ENCODE measurements at places on chromosomes 11 and 22. TPM values are rescaled to one million over a fixed set of nuclear protein-coding genes. Genes with fewer than 3 reads are reported as not detected.
A peak's percentile ranks its signal among the peaks of the same experiment; 100 is the strongest.

Gene LIF
- 5.3 TPM for total RNA-seq

Gene COX8A
- 108 TPM for total RNA-seq

Gene LARGE2
- total RNA-seq, result 3.9 TPM

Gene MAPK8IP2
- 0.17 TPM for total RNA-seq

DNA sequence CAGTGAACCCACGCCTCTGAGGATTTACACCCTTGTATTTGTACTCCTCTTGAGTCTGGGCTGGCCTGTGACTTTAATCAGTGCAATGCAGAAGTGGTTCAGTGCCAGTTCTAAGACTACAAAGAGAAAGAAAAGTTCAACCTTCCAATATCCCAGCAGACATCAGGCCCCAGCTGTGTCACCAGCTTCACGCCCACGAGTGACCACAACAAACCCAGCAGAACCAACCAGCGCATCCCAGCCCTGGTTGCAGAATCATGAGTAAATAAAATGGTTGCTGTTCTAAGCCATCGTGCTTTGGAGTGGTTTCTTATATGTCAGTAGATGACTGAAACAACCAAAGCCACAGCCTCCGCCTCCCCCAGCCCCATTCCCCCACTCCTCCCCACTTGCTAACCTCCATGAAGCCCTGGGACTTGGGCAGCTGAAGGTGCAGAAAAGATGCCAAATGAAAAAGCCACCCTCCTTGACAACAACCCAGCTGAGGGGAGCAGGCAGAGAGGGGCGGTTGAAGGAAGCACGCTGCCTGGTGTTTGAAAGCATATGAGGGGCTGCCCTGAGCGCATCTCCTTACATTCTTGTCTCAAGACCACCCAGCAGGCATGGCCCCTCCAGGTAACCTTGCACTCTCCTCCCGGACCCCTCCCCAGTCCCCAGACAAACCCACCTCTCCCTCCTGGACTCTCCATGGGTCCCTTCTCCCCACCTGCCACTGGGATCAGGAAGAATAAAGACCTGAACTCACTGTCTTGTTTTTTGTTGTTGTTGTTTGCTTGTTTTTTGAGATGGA lies 20.9 kb downstream of the TSKU start:
- no peak overlapping the region for H3K4me3 ChIP-seq
- DNase-seq, result no peak
- peaks cover 12% of the 10 kb centered on the region for H3K4me1 ChIP-seq
- H3K27ac ChIP-seq, result peak overlapping the region; percentile 24

DNA sequence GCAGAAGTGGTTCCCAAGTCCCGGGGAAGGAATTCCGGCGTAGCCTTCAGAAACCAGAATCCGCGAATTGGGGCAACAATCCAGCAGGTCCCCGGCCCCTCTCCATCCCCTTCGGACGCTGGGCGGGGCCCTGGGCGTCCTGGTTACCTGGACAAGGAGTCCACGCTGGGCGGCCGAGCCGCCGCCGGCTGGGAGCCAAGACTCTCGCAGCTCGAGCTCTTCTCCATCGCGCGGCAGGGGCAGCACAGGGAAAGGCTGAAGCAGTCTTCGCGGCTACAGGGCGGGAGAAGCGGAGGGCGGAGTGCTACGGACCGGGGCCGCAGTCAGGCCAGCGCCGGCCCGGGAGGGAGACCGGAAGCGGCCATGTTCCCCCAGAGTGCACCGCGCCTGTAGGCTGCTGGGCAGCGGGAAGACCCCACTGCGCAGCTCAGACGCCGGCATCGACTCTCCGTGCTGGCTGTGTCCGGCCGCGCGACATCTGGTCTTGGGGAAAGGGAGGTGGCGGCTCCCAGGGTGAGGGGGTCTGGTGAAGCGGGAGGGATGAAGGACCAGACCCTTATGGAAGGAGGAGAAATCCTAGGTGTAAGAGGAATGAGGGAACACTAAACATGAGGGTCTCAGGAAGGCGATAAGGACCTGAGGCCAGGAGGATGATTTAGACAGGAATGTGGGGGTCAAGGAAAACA lies at the start of gene MTMR2:
Gene MTMR2 (minus strand): TSS at position 380 of the 686 bp plus-strand sequence. CDS start 153 bp downstream, at position 227.
- peaks cover 18% of the 10 kb centered on the region for H3K4me1 ChIP-seq
- peaks cover 11% of the 10 kb centered on the region for H3K27me3 ChIP-seq
- peak; percentile 18 for DNase-seq
- peak within 1 kb of the TSS; percentile 98 for H3K27ac ChIP-seq

DNA sequence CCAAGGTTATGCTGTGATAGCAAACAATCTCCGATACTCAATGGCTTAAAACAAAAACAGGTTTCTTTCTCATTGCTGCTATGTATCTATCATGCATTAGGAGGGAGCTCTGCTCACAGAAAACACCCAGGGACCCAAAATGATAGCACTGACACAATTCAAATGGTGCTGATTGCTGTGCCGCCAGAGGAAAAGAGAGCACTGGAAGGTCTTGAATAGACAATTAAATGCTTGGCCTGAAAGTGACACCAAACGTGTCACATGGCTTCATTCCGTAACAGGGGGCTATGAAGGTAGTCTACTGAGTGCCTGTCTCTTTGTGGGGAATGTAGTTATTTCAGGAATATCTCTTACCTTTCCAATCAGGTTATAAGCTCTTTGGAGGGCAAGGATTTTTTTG lies 94.2 kb downstream of the FAR1 start:
- no peak overlapping the region for H3K4me3 ChIP-seq
- H3K27ac ChIP-seq, result no peak overlapping the region
- no peak for DNase-seq
- peaks cover 13% of the 10 kb centered on the region for H3K27me3 ChIP-seq
- H3K36me3 ChIP-seq, result peaks cover 5% of the 10 kb centered on the region

GRCh38 chr11:17150521-17150920 lies 57.3 kb downstream of the PIK3C2A start:
- no peak overlapping the region for H3K27ac ChIP-seq
- H3K4me3 ChIP-seq, result no peak overlapping the region
- peaks cover 7% of the 10 kb centered on the region for H3K36me3 ChIP-seq
- DNase-seq, result no peak
- no peaks in the 10 kb centered on the region for H3K27me3 ChIP-seq

DNA sequence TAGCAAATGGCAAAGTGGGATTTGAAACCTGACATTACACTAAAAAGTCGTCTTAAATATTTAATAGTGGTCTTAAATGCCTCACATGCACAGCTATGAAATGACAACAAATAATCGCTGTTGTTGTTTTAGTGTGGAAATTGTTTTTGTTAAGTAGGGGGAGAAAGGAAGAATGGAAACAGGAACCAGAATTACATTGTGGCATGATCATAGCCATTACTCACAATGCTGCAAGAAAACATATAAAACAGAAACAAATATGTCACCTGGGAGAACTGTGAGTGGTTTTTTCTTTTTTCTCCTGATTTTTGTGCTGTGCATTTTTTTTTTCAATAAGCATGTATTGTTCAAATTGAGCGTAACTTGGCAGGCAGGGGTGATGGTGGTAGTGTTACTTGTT lies 22.9 kb downstream of the FAM76B start:
- H3K4me3 ChIP-seq, result no peak overlapping the region
- peaks cover 7% of the 10 kb centered on the region for H3K27me3 ChIP-seq
- peaks cover 2% of the 10 kb centered on the region for H3K36me3 ChIP-seq
- H3K4me1 ChIP-seq, result no peaks in the 10 kb centered on the region
- DNase-seq, result no peak

DNA sequence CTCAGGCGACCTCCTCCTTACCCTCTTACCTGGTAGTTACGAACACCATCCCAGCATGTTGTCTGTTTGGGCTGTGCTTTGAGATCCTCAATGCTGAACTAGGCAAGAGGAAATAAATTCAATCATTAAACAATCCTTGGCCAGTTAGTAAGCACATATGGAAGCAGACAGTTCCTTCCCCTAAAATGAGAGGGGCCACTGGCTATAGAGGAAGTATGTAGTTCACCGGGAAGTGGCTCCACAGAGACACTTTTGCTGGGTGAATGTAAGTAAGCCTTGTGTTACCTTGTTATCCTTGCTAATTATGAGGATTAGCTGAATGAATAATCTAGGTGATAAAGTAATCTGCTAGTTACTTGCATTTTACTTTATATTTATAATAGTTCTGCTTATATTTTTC lies 2.9 kb downstream of the THYN1 start:
- H3K4me1 ChIP-seq, result peaks cover 21% of the 10 kb centered on the region
- no peak for DNase-seq
- no peak overlapping the region for H3K4me3 ChIP-seq
- peaks cover 3% of the 10 kb centered on the region for H3K36me3 ChIP-seq
- no peak overlapping the region for H3K27ac ChIP-seq

DNA sequence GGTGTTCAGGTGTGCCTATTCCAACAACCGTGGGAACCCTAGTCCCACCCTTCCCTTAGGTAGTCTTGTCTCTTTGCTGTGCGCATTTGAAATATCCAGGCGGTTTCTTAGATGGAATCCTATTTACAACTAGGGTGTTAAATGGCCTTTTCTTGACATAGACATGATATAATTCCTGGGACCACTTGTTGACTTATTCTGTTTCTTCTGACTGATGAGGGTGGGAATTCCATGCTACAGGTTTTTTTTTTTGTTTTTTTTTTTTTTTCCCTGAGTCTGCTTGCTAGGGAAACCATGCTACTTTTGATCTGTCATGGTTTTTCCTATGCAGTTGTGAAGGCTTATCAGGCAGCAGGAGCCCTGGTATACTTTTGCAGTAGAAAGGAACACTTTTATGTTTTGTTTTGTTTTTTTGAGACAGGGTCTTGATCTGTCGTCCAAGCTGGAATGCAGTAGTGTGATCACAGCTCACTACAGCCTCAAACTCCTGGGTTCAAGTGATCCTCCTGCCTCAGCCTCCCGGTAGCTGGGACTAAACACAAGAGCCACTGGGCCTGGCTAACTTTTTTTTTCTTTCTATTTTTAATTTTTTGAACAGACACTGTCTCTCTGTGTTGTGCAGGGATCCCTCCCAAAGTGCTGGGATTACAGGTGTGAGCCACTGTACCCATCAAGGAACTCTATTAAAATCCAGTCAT lies 1.5 kb downstream of the STIM1 start:
- peak overlapping the region; percentile 97 for H3K4me3 ChIP-seq
- no peaks in the 10 kb centered on the region for H3K36me3 ChIP-seq
- DNase-seq, result no peak
- no peaks in the 10 kb centered on the region for H3K27me3 ChIP-seq
- peaks cover 66% of the 10 kb centered on the region for H3K4me1 ChIP-seq

- peaks cover 22% of the 10 kb centered on the region for H3K4me1 ChIP-seq
- H3K27ac ChIP-seq, result peak overlapping the region; percentile 75
- no peaks in the 10 kb centered on the region for H3K27me3 ChIP-seq
- peak overlapping the region; percentile 22 for H3K4me3 ChIP-seq
- peaks cover 21% of the 10 kb centered on the region for H3K36me3 ChIP-seq
Observed at GRCh38 chr22:24049211-24049610, 38.1 kb downstream of the CABIN1 start.

DNA sequence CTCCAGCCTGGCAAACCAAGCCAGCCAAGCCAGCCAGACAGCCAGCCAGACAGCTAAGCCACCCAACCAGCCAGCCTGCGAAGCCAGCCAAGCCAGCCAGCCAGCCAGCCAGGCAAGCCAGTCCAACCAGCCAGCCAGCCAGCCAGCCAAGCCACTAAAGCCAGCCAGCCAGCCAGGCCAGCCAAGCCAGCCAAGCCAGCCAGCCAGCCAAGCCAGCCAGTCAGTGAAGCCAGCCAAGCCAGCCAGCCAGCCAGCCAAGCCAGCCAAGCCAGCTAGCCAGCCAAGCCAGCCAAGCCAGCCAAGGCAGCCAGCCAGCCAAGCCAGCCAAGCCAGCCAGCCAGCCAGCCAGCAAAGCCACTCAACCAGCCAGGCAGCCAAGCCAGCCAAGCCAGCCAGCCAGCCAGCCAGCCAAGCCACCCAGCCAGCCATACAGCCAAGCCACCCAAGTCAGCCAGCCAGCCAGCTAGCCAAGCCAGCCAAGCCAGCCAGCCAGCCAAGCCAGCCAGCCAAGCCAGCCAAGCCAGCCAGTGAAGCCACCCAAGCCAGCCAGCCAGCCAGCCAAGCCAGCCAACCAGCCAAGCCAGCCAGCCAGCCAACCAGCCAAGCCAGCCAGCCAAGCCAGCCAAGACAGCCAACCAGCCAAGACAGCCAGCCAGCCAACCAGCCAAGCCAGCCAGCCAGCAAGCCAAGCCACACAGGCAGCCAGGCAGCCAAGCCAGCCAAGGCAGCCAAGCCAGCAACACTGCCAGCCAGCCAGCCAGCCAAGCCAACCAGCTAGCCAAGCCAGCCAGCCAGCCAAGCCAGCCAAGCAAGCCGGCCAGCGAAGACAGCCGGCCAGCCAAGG lies 29.7 kb downstream of the CCT8L2 start:
- DNase-seq, result no peak
- H3K27me3 ChIP-seq, result no peaks in the 10 kb centered on the region
- H3K4me3 ChIP-seq, result no peak overlapping the region
- no peaks in the 10 kb centered on the region for H3K36me3 ChIP-seq

DNA sequence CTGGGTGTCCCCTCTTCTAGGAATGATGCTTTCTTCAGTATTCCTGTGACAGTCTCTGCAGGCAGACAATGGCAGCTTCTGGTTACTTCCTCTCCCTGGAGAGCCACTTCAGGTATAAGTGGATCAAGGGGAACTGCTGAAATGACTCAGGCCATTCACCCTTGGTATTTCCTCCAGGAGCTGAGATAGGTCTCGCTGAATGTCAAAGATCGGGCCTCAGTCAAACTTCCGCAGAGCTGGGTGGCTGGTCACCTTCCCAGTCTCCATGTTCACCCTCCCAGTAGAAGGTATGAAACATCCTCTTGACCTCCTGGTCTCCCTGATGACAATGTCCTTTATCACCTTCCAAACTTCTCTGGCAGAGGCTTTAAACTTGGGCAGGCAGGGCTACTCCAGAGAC lies 1.8 kb upstream of the ANKK1 start:
- no peak overlapping the region for H3K4me3 ChIP-seq
- H3K27ac ChIP-seq, result no peak overlapping the region
- peaks cover 5% of the 10 kb centered on the region for H3K27me3 ChIP-seq
- H3K36me3 ChIP-seq, result peaks cover 2% of the 10 kb centered on the region

Data from T-helper 17 cell (primary cell).